Fibroblast of the conjunctiva (primary cell): ENCODE measurements at places on chromosomes 12 and 14.

GRCh38 chr12:66984962-66985361 lies 284.2 kb upstream of the CAND1 start:
- no peak for DNase-seq

GRCh38 chr12:9391815-9392214 lies 183.6 kb upstream of the PZP start:
- DNase-seq, result no peak

DNA sequence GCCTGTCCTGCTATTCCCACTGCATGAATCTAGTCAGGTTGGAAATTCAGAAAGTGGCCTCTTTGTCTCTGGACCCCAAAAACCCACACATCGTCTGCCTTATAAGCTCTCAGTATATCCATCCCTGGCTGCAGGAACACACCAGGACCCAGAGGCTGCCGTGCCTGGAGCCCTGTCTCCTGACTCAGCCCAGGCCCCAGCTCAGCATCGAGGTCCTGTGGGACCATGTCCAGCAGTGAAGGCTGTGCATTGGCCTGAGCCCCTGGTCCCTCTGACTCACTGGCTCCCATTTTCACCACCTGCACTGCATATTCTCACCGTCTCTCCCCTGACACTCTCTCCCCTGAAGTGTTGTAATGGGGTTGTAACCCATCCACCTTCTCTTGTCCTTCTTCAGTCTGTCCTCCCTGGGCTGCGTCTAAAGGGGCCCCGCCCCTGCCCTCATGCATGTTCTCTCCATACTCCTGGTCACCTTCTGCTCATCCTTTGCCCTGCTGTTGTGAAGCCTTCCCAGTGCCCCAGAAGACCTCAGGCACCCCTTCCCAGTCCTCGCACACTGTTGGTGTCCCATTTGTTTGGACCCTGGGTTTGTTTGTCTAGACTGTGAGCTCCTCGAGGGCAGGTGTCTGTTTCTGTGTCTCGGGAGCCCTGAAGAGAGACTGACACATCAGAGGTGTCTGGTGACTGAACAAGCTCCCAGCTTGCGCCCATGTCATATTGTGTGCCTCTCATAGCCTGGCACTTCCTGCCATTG lies 43.8 kb downstream of the EVL start:
- DNase-seq, result no peak

DNA sequence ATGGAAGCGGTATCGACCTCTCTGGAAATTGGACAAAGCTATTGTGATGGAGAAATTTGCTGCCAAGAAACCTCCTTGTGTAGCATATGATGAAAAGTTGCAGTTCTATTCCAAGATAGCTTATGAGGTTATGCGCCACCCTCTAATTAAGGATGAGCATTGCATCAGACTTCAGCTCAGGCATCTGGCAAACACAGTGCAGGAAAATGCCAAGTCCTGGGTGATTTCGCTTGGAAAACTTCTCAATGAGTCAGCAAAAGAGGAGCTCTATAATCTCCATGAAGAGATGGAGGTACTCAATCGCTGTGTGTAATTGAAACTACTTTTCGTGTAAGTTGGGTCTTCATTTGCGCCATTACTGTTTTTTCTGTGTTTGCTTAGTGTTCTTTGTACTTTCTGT lies 51.2 kb downstream of the DNAH10 start:
- DNase-seq, result peak; percentile 83

DNA sequence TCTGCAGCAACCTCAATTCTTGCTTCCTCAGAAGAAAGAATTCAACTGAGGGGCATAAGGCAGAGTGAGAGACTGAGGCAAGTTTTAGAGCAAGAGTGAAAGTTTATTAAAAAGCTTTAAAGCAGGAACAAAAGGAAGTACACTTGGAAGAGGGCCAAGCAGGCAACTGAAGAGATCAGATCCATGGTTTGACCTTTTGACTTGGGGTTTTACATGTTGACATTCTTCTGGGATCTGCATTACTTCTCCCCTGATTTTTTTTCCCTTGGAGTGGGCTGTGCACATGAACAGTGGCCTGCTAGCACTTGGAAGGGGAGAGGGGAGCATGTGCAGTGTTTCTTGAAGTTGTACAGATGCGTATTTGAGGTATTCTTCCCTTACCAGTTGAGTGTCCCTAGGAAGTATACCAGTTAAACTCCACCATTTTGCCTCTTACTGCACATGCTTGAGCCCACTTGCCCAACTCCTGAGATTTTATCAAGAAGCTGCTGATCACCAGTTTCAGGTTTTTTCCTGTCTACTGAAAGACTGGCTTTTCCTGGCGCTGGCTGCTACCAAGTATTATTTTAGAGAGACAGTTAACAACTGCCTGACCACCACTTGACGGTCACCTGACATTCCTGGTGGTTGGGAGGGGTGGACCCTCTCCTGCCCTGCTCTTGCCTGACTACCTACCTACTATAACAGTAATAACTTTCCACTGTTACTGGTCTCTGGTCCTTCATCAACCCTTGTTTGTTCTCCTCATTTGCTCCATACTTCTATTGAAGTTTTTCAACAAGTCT lies 26.0 kb upstream of the TMTC2 start:
- no peak for DNase-seq

DNA sequence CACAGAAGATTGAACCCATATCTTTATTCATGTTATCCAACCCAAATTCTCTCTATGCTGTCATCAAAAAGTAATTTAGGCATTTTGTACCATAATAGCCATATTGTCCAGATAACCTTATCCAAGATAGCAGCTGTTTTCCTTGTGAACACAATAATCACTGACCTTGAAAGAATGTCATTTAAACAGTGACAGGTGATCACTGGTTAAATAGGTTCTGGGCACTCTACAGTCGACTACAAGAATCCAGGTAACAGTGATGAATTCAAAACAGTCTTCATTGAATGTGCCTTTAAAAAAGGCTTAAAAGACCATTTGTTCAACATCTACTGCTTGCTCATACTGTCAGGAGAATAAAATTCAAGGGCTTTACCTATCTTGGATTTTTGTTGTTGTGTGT lies 4.6 kb upstream of the SPX start:
- no peak for DNase-seq

DNA sequence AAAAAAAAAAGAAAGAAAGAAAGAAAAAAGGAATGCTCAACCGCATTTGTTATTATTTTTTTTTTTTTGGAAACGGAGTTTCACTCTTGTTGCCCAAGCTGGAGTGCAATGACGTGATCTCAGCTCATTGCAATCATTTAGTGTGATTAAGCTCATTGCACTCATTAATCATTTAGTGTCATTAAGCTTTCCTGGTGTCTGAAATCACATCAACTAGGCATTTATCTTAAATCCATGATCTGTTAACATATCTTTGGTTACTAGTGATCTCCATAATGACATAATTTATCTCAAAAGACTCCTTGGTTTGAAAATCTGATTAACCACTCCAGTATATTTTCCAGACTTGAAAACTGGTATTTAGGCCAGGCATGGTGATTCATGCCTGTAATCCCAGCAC lies 26.3 kb downstream of the ETFBKMT start:
- no peak for DNase-seq

GRCh38 chr12:118025168-118025567 lies 8.7 kb downstream of the RFC5 start:
- DNase-seq, result no peak

DNA sequence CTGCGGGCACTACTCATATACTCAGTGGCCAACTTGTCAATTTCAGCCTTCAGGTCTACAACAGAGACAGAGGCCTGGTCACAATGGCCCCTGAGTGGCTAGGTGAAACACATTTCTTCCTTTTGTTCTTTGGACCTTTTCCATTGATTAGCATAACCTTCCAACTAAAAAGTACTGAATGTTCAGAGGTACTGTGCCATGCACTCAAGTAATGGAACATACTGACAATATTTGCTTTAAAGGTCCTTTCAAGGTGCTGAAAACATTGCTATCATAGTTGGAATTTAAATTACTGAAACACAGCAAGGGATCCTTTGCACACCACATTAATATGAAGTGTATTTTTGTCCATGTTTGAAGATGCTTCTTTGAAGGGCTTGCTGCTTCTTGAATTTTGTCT lies 6.1 kb upstream of the ACRBP start:
- DNase-seq, result no peak

DNA sequence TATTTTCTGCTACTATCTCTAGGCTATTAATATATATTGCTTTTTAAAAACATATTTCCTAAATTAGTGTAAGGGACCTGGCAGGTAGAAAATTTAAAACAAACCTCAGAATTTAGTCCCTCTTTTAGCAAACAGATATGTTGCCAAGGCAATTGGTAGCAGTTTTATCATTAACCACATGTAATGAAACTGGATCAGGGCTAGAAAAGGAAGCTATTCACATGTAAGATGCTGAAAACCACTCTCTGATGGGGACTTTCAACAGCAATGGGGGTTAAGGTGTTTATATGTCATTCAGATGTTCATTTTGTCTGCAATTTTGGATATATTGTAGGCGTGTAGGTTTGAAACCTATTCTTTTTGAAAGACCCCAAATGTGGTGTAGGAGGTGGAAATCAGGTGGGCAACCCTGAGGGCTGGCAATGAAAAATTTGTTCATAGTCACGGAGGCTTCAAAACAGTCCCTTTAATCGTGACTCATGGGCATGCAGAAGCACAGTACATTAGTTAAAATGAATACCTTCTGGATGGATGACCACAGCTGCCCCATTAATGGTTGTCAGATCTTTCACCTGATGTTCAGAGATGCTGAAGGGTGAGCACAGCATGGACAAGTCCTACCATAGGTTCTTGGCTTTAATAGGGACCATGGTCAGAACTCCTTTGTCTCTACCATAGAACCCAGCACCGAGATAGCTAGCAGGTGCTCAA lies 5.9 kb upstream of the PKP2 start:
- DNase-seq, result no peak

GRCh38 chr14:68974759-68975347 lies 4.2 kb downstream of the ACTN1 start:
- DNase-seq, result no peak

- no peak for DNase-seq
Measured at GRCh38 chr12:44314007-44314500, 478.2 kb downstream of the TMEM117 start.

- no peak for DNase-seq
Measured at GRCh38 chr12:122116707-122117535, 38.4 kb downstream of the MLXIP start.
